ENCODE measurements at places on chromosomes 7 and 10. TPM values are rescaled to one million over a fixed set of nuclear protein-coding genes. Genes with fewer than 3 reads are reported as not detected.

Gene EIF5AL1
- polyA plus RNA-seq: 3.3 TPM

Gene FRAT1
- polyA plus RNA-seq: 4.0 TPM

Gene IKZF1
- polyA plus RNA-seq: 1.8 TPM

Gene ITIH5
- 25.9 TPM for polyA plus RNA-seq

All from right renal cortex interstitium (tissue), 3 donors.